MG63 (cell line): ENCODE measurements at places on chromosomes 2 and 18.
A peak's percentile ranks its signal among the peaks of the same experiment; 100 is the strongest.

DNA sequence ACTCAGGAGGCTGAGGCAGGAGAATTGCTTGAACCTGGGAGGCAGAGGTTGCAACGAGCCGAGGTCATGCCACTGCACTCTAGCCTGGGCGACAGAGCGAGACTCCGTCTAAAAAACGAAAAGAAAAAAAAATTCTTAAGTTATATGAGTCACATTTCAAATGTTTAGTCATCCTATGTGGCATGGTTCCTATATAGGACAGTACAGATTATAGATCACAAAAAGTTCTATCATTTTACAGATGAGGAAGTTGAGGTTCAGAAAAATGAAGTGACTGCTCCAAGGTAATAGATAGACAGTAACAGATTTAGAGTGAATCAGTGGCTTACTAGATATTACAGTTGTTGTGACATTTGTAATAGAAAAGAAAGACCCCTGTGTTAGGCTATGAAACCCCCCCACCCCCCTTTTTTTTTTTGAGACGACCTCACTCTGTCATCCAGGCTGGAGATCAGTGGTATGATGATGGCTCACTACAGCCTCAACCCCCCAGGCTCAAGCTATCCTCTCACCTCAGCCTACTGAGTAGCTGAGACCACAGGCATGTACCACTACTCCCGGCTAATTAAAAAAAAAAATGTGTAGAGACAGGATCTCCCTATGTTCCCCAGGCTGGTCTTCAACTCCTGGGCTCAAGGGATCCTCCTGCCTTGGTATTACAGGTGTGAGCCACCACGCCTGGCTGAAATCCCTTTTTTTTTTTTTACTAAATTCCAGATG, 22.7 kb downstream of the PTPN4 start:
- no peak for DNase-seq

DNA sequence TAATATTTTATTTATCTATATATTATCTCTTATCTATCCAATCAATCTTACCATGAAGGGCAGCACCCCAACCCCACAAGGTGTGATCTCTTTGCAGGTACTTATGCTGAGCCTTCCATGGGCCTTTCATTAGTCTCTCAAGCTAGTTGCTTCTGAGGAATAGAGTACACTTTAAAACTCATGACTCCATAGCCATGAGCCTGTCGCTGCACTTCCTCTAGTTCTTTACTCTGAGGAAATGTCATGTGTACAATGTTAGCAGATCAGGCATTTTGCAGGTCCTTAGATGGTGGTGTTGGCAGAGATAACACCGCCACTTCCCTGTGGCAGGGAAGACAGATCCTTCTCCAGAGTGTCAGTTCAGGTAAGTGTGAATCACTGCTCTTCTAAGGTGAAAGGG, 29.5 kb upstream of the STAT4 start:
- no peak for DNase-seq

GRCh38 chr18:46668135-46668534, 11.1 kb upstream of the LOXHD1 start:
- no peak for DNase-seq

- DNase-seq, result no peak
Measured at GRCh38 chr2:105592288-105592687, 152.4 kb upstream of the NCK2 start.

DNA sequence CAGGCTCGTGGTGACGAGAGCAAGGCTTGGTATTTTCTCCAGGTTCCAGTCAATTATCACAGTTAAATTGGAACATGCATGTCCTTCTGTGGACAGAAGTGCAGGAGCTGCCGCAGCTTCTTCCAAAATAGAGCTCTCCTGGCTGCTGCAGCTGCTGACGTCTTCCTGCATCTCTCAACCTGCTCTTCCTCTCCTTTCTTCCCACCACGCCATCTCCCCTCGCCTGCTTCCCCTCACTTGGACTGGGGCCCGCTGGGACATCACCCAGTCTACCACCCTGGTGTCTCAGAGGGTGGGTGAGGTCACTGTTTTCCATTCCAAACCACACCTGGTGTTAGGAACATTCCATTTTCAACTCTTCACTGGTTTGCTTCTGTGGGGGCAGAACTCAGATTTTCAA, 41.4 kb downstream of the SPP2 start:
- DNase-seq, result peak; percentile 32

- DNase-seq, result no peak
Measured at GRCh38 chr18:2908166-2908945, 61.5 kb downstream of the EMILIN2 start.

GRCh38 chr2:39933196-39933595, 154.1 kb upstream of the THUMPD2 start:
- no peak for DNase-seq

GRCh38 chr18:5571666-5572065, 27.9 kb upstream of the EPB41L3 start:
- no peak for DNase-seq

DNA sequence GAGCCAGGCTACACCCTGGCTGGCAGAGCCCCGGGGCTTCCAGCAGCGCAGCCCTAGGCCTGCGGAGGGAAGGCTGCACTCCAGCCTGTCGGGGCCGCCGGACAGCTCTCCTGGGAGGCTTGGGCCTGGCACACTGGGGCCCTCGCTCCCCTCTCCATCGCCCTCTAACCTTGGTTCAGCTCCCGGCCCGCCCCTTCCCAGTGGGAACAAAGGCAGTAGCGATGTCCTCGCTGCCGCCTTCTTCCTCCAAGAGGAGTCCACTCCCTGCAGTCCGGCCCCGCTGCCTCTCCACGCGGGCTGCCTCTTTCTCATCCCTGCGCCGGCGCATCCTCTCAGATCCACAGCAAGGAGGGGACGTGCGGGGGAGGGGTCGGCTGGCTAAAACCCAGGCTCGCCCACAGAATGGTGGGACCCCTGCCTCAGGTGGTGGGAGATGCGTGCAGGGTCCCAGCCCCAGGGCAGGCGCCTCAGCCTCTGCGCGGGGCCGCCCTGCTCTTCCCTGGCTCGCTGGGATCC, 138.1 kb downstream of the TWIST2 start:
- DNase-seq, result no peak

- DNase-seq, result no peak
Measured at GRCh38 chr2:164773635-164774034, 68.0 kb downstream of the COBLL1 start.

DNA sequence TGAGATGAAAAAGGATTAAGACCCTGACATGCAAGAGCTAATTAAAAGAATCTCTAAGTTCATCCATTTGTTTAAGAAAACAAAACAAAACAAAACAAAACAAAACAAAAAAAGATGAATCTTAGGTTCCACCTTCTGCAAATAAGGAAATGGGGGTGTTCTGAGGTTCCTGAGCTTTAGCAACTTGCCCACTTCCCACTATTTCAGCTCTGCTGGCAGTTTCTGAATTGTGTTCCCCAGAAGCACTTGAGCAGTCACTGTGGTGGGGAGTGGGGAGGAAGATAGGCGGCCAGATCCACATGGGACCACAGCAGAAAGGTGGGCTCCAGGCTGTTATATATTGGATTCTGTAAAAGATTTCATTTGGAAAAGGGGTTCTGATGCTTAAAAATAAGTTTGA, 20.3 kb downstream of the INO80C start:
- DNase-seq, result no peak
